ENCODE measurements at places on chromosomes 6 and 20.

GRCh38 chr6:155188707-155189496 is 74.9 kb upstream of the CLDN20 start:
- DNase-seq, result no peak

DNA sequence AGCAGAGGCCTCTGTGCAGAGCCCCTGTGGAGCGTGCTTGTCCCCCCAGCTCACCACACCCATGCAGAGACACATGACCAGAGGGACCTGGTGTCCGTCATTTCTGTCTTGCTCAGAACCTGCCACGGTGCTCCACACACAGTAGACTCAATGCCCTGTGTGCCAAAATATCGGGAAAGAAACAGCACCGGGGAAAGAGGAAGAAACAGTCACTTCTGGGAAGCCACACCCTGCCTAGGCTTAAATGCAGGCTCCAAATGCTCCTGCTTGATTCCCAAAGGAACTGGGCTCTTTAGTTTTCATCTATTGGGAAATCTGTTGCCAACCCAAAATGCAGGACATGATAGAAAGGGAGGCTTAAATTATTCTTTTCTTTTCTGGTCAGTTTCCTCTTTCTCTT is 503.9 kb downstream of the CD83 start:
- DNase-seq, result no peak

DNA sequence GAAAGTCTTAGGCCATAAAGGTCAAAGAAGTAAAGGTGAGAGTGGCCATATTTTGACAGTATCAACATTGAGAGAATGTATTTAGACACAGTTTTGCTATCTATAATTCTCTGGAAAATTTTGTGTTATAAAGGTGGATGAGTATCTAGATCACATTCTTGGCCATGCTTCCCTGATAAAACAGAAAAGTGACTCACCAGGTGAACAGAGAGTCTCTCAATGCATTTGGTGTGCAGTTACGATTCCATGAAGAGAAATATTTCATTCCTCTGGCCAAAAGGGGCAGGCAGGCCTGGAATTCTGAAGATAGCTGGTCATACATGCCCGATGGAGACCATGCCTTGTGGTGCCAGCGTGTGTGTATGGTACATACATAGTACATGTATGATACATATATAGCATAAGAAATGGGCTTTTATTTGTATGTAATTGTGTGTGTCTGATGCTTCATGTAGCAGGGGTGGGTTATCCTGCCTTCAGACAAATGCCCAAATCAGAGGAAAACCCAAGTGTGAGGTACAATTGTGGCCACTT is 164.0 kb downstream of the SOBP start:
- DNase-seq, result no peak

GRCh38 chr6:37048851-37049757 is 43.6 kb downstream of the FGD2 start:
- peak; percentile 59 for DNase-seq

- no peak for DNase-seq
Observed at GRCh38 chr6:27168108-27168507, 79.4 kb upstream of the PRSS16 start.

- no peak for DNase-seq
Observed at GRCh38 chr6:15484140-15484539, 178.7 kb downstream of the DTNBP1 start.

DNA sequence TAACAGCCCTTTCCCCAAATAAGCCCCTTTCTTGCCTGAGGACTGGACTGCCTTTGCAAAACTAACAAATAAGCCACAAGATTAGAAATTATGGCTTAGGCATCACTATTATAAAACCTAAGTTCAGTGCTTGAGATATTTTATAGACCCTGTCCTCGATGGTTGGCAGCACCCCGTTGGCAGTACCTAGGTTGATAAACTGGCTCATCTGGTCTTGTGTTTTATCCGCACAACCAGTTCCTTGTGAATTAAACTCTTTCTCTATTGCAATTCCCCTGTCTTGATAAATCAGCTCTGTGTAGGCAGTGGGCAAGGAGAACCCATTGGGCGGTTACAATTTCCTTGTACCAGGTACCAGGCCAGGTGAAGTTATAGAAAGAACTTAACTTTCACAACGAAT is 6.6 kb downstream of the LRP11 start:
- no peak for DNase-seq

DNA sequence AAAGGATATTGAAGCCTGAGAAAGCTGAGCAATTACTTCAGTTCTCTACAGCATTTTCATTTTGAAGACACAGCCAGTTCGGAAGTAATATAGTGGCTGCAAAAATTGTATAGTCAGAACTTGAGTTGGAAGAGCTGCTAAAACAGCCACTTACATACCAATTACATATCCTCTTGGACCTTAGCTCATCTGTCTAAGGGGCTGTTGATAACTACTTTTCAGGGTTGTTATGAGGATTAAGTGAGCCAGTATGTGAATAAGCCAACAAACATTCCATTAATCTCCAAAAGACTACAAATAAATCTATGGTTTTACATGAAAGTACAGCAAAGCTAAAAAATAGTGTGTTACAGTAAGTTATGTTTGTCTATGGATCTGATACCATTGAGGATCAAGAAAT is 59.7 kb downstream of the TMEM200A start:
- no peak for DNase-seq

GRCh38 chr20:2102585-2103460 is 1.2 kb downstream of the STK35 start:
- DNase-seq, result peak; percentile 87

GRCh38 chr6:113433335-113433991 is 423.7 kb upstream of the MARCKS start:
- no peak for DNase-seq

DNA sequence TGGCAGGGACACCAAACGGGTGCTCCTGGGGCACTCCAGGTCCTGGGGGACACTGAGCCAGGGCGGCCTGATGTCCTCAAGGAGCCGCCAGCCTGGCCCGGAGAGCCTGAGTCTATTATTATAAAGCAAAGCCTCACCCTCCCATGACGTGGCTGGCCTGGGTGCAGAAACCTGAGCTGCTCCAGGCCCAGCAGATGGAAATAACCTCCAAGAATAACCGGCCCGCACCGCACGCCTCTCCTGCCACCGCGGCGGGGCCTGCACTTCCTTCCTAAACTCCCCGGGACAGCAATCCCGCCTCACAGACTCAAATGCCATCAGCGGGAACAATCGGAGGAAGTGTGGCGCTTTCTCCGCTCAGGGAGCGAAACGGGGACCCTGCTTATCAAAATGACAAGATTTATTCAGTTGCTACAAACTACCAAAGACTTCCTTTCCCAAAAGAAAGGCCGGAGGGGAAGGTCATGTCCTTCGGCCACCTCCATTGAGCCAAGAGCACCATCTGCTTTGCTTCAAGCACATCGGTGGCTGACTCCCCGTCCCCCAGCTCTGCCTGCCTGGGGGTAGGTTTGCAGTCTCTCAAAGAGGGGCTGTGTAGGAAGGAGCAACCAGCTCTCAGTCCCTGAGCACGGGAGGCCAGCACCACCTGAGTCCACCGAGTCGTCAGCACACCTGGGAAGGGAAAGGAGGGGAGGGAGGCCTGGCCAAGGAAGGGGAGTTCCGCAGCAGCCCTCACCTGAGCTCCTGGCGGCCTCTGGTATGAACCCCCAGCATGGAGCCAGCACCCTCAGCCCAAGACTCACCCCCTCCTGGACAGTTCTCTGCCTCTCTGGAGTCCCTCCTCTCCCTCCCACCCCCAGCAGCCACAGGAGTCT is 78.6 kb upstream of the QKI start:
- no peak for DNase-seq

- DNase-seq, result no peak
Observed at GRCh38 chr20:36777167-36777566, 3.6 kb upstream of the DSN1 start.

DNA sequence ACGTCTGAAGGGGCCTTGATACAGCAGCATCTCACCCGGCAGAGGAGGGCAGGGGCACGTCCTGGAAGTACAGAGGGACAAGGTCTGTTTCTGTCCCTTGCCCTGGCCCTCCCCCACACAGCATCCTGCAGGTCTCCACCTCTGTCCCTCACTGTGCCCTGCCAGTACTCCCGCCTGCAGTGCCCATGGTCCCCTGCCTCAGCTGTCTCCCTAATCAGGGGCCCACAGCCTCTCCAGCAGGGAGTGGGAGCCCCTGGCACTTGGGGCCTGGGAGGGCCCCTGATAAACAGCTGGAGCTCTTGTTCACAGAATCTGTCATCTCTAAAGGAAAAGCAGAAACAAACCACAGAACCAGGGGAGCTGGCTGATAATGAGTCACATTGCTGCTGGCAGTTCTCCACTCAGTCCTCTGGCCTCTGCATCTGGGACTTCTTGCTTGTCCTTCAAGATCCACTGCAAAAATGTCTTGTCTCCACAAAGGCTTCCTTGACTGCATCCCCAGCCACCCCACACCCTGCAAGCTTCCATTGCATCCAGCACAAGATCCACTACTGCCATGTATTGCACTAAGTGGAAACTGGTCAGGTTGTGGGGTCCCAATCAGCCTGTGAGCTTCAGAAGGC is 33.2 kb upstream of the TAF8 start:
- DNase-seq, result no peak

DNA sequence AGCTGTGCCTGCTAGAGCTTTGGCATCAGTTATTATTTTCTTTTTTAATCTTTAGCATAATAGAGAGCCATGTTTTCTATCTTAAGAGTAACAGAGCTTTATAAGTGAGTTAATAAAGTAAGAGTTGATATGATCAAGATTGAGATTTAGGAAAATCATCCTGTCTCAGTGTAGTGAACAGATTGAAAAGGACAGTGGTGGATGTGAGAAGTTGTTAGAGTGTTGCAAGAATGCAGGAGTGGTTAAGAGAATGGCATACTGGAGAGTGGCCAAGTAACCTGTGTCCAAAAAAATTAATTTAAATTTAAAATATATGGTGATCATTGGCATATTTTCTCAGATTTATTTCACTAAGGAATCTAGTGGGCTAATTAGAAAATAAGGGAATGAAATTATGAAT is 629.3 kb downstream of the GRIK2 start:
- DNase-seq, result no peak

DNA sequence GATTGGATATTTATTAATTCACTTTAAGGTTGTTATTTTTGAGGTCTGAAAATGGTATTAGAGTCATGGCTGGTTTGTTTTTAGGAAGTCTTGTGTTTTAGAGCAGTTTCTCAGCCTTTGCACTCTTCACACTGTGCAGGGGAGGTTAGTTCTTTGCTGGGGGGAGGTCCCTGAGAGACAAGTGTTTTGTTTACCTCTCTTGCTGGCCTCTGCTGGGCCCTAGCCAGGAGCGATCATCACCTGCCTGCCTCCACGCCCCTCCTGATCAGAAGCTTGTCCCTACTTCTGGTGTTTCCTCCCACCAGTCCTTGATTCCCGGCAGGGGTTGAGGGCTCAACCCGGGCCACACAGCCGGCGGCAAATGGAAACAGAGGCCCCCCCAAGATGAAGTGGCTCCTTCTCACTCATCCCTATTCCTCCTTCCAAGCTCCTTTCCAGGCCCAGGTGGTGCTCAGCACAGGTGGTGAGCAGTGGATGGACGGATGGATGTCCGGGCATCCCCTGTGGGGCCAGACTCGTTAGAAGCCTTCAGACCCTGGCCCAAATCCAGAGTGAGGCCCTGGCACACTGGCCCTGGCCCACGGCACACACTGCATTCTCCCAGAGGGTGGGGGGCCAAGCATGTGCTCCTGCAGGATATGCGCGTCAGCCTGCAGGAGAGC is 51.3 kb downstream of the GRM4 start:
- no peak for DNase-seq

GRCh38 chr20:61804752-61805295 is 260.9 kb downstream of the TAF4 start:
- no peak for DNase-seq

Measured in effector memory CD8-positive, alpha-beta T cell (primary cell).